Right renal pelvis (tissue), 4 donors: ENCODE measurements at places on chromosomes 1 and 21. TPM values are rescaled to one million over a fixed set of nuclear protein-coding genes. Genes with fewer than 3 reads are reported as not detected.

The AKR7A3 gene
- polyA plus RNA-seq: 1.1 TPM

The KCNA3 gene
- 0.22 TPM for polyA plus RNA-seq

The LCE1C gene
- polyA plus RNA-seq: not detected

The CD1B gene
- polyA plus RNA-seq: 0.61 TPM

The DENND2D gene
- 15.1 TPM for polyA plus RNA-seq

The FCRL4 gene
- not detected for polyA plus RNA-seq

The EPS8L3 gene
- polyA plus RNA-seq: 0.55 TPM
